ENCODE measurements at places on chromosomes 7 and 10. TPM values are rescaled to one million over a fixed set of nuclear protein-coding genes. Genes with fewer than 3 reads are reported as not detected.
A peak's percentile ranks its signal among the peaks of the same experiment; 100 is the strongest.

DNA sequence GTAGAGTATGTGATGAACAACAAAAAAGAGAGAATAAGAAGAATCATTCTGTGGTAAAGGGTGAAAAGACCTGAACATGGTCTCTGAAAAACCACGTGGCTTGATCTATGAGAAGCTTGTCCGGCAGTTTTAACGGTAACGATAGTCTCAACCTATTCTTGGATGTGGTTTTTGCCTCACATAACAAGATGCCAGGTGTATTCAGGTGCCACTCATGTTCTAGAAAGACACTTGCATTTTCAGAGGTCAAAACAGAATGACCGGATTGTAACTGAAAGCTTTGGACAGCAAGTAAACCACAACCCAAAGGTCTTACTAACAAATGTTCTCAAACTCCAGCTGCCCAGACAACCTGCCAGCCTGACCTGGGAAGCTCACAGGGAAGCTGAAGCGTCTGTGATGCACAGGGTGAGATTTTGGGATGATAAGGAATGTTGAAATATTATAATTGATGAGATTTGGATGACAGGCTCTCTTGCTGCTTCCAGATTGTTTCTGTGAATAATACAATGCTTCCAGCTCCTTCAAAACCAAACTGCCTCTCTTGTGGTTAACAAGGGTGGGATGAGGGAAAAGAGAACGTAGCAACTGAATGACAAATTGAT lies 137.4 kb upstream of the GRB10 start:
- no peak for DNase-seq

DNA sequence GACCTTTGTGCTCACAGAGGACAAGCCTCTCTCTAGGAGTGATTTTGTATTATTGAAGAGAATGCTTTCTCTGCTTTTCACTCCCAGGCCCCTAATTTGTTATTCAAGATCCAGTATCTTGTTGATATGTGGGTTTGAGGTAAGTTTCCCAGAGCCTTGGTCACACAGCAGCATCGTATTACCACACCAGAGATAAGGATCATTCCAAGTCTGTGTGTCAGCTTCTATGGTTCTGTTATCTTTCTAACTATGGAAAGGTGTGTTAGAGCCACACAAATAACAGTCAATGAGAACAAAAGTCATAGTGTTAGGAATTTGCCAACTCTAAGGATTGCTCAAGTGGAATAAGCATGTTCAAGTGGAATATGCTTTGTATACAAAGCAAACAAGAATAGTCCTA lies 1208.3 kb downstream of the GATA3 start:
- DNase-seq = peak; percentile 44

- DNase-seq = no peak
Measured at GRCh38 chr7:92466682-92467081, 11.1 kb downstream of the ERVW-1 start.

GRCh38 chr10:29559996-29560395 lies 74.8 kb downstream of the SVIL start:
- DNase-seq = no peak

Gene GRID1
- total RNA-seq = 2.6 TPM
